ENCODE measurements at places on chromosomes 5 and 9. TPM values are rescaled to one million over a fixed set of nuclear protein-coding genes. Genes with fewer than 3 reads are reported as not detected.

DNA sequence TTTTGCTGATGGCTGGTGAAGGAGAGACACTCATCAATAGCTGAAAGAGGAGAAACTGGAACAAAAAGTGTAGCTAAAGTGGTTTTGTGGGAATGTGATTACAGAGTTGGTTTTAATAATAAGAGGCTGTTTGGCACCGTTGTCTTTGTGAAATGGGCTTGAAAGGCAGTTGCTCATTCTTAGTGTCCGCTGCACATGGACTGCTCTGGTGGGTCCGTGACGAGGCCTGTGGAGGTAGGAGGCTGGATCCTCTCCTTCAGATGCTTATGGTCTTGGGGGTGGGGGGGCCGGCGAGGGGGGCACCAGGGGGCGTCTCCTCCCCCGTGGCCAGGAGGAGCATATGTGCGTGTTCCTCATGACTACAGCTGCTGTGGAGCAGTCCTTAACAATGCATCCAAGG, 29.8 kb downstream of the FUBP3 start:
- no peak for DNase-seq

DNA sequence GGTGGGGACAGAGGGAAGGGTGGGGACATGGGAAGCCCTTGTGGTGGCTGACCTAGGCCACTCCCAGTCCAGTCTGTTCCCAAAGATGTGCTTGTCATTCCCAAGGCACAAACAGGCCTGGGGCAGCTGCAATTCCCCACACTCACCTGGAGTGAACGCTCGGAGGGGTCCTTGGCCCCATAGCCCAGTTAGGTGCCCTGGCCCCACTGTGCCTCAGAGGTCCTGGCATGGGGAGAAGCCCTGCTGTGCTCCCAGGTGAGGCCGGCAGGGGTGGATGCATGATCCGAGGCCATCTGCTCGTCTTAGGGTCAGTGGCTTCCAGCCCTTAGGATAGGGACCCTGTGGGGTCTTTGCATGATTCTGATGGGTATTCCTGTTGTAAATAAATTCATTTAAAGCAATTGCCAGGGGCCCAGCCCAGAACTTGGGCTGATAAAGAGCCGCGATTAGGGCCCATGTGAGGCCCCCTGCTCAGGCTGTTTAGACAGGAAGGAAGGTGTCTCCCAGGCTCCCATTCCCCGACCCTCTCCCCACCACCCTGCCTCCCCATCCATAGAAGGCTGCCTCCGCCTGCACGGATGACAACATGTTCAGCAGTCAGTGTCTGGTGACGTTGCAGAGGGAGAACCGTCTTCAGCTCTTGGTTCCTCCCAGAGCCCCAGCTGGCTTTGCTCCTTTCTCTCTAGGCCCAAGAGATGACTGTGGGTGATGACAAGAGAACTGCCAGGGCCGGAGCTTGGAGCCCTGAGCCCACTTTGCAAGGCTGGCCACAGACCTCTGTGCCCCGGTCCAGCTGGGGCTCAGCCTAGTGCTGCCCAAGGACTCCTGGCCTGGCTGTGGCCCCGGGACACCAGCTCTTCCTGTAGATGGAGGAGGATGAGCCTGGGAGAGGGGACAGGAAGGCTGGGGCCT, 28.4 kb upstream of the IRX4 start:
- DNase-seq, result no peak

GRCh38 chr5:128850049-128850448, 115.2 kb upstream of the SLC27A6 start:
- DNase-seq, result no peak

TAF1L gene
- not detected for total RNA-seq

RGS14 gene
- 17.1 TPM for total RNA-seq

DNA sequence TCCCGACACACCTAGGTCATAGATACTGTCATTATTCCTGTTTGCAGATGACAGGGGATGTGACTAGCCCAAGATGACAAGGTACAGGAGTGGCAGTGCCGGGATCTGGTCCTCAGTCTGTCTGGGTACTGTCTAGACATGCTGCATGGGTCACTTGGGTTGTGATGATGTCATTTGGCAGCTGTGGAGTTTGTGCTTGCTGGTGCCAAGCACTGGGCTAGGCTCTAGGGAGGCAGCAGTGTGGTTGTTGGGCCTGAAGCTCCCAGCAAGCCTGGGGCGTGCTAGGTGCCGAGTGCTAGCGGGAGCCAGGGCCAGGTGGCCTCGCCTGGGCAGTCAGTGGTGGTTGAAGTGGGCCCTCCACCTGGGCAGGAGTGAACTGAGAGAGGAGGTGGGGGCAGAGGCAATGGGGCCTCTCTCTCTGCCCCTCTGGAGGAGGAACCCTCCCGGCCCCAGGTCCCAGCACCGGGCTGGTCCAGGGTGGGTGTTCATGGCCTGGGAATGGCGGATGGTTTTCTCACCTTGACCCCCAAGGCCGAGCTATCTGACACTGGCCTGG, 8.8 kb upstream of the ASB6 start:
- DNase-seq, result no peak

All from epithelial cell of proximal tubule (primary cell).